ENCODE measurements at places on chromosomes 12 and 14.

- no peak for DNase-seq
- no peaks in the 10 kb centered on the region for H3K4me1 ChIP-seq
- no peak overlapping the region for H3K4me3 ChIP-seq
- no peaks in the 10 kb centered on the region for H3K27me3 ChIP-seq
- H3K36me3 ChIP-seq = no peaks in the 10 kb centered on the region
These were observed 143.3 kb upstream of the AVPR1A start for GRCh38 chr12:63294327-63294632.

DNA sequence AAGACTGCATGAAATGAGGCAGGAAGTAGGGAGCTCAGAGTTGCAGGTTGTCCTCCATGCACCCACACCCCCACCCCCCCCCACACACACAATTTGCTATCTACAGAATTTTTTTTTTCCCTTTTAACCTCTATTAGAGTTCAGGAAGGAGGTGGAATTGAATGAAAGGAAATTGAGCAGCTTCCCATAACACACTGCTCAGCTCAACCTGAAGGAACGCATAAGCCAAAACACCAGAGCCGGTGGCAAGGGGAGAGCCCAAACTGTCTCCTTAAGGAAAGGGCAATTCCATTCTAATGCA, 74.1 kb downstream of the NUAK1 start:
- H3K4me3 ChIP-seq = no peak overlapping the region
- DNase-seq = no peak
- H3K36me3 ChIP-seq = no peaks in the 10 kb centered on the region
- H3K27me3 ChIP-seq = peaks cover 6% of the 10 kb centered on the region
- no peaks in the 10 kb centered on the region for H3K4me1 ChIP-seq

DNA sequence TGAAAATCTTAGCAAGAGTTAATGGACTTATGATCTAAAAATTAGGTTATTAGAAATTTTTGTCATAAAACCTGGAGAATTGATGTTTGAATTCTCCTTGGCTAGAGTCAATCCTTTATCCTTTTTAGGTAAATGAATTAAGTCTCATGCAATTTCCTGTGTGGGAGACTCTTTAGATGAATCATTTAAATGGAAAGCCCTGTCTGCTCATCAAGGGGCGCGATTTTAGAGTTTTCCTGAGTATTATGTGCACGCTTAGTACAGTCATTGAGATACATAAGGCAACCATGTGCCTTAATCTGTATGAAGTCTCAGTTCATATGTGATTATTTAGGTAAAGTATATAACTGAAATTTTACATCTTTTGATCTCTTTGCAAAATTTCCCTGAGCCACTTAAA, 974.7 kb downstream of the NRXN3 start:
- H3K27me3 ChIP-seq = no peaks in the 10 kb centered on the region
- H3K36me3 ChIP-seq = no peaks in the 10 kb centered on the region
- H3K27ac ChIP-seq = no peak overlapping the region
- no peak overlapping the region for H3K4me3 ChIP-seq
- no peak for DNase-seq

- H3K36me3 ChIP-seq = no peaks in the 10 kb centered on the region
- H3K27me3 ChIP-seq = no peaks in the 10 kb centered on the region
- no peak for DNase-seq
- H3K27ac ChIP-seq = no peak overlapping the region
- H3K4me1 ChIP-seq = no peaks in the 10 kb centered on the region
These were observed 216.1 kb downstream of the TMEM132D start for GRCh38 chr12:129687731-129688130.

DNA sequence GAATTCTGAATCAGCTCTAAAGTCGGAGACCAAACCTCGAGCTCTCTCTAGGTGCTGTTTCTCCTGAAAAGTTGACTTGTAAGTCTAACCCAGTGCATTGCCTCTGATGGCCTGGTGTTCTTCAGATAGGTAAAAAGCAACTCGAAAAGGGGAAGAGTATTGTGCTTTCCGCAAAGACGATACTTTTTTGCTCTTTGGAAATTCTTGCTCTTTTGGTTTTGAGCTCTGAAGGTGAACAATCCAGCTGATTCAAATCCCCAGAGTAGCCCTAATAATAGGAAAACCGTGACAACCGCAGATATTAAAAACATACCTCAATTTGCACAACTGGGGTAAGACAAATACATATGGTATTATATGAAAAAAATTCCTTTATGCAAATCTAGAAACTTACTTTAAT, 447.4 kb downstream of the RAD51B start:
- H3K27ac ChIP-seq = peak overlapping the region; percentile 18
- no peak overlapping the region for H3K4me3 ChIP-seq
- H3K36me3 ChIP-seq = peaks cover 3% of the 10 kb centered on the region
- H3K4me1 ChIP-seq = peaks cover 60% of the 10 kb centered on the region
- DNase-seq = no peak

DNA sequence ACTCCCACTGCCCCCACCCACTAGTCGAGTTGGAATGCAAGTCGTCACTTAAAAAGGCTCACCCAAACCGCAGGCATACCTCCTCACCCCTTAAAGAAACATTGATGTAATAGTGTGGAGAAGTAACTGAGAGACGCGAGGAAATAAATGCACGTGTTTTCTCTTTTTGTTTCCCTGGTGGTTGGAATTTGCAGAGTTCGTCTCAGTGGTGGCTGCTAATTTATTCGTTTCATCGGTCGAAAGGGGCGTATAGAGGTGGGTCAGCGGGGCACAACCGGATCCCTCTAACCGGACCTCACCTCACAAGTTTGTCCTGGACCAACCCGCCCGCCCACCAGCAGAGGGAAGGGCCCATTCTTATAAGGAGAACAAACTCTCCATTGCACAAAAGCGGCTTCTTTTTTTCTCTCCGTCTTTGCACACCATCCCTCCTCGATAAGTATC, 5.0 kb upstream of the NPAS3 start:
- H3K4me3 ChIP-seq = no peak overlapping the region
- H3K4me1 ChIP-seq = peaks cover 2% of the 10 kb centered on the region
- no peaks in the 10 kb centered on the region for H3K36me3 ChIP-seq
- peaks cover 69% of the 10 kb centered on the region for H3K27me3 ChIP-seq
- DNase-seq = no peak
- H3K27ac ChIP-seq = no peak overlapping the region
